ENCODE measurements at places on chromosomes 3 and 15. TPM values are rescaled to one million over a fixed set of nuclear protein-coding genes. Genes with fewer than 3 reads are reported as not detected.

The LRRK1 gene
- total RNA-seq, result 12.1 TPM

The C2CD4A gene
- 2.7 TPM for total RNA-seq

The GDPGP1 gene
- 11.7 TPM for total RNA-seq

The IL17RB gene
- total RNA-seq, result not detected
